ENCODE measurements at places on chromosomes 12 and 14. TPM values are rescaled to one million over a fixed set of nuclear protein-coding genes. Genes with fewer than 3 reads are reported as not detected.

The RNASE1 gene
- total RNA-seq: not detected

The DAO gene
- total RNA-seq: not detected

DNA sequence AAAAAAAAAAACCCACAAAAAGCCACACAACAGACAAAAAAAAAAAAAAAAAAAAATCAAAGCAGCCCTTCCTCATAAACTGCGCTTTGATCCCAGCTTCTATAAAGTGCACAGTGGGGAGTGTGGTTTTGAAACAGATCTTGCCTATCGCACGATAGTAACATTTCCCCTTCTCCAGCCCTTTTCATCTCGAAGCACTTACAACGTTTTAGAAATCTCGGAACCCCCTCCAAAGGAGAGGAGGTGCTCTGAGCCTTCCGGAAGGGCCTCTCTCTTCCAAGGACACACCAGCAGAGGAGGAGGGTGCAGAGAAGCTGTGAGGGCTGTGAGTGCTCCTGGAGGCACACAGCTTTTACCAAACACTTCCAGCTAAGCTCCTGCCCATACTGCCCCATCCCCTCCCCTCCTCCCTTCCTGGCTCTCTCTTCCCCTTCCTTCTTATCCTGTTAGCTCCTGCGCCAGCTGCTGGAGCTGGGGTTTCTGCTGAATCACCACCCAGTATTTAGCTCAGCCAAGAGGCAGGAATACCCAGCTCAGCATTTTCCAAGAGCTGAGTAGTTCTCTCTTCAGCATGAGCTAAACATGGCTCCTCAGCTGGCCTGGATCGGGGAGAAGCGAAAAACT is 28.4 kb downstream of the SLC7A8 start:
- H3K4me1 ChIP-seq: no peaks in the 10 kb centered on the region
- no peak overlapping the region for H3K27ac ChIP-seq
- H3K4me3 ChIP-seq: no peak overlapping the region
- no peak for DNase-seq

The PPFIA2 gene
- total RNA-seq: not detected

GRCh38 chr12:112879191-112879705 is 27.5 kb upstream of the OAS1 start:
- no peak overlapping the region for H3K4me3 ChIP-seq
- H3K27ac ChIP-seq: no peak overlapping the region
- H3K4me1 ChIP-seq: no peaks in the 10 kb centered on the region
- DNase-seq: no peak
- peaks cover 55% of the 10 kb centered on the region for H3K27me3 ChIP-seq

The ADAMTS20 gene
- total RNA-seq: not detected

The WIF1 gene
- total RNA-seq: not detected

- H3K27ac ChIP-seq: no peak overlapping the region
- DNase-seq: no peak
- no peaks in the 10 kb centered on the region for H3K4me1 ChIP-seq
- H3K27me3 ChIP-seq: no peaks in the 10 kb centered on the region
- H3K4me3 ChIP-seq: no peak overlapping the region
Measured at GRCh38 chr12:112219195-112219594, 93.8 kb downstream of the TRAFD1 start.

GRCh38 chr12:88308825-88309224 is 166.7 kb downstream of the TMTC3 start:
- no peak for DNase-seq
- H3K27ac ChIP-seq: no peak overlapping the region
- peaks cover 4% of the 10 kb centered on the region for H3K36me3 ChIP-seq
- H3K4me1 ChIP-seq: peaks cover 11% of the 10 kb centered on the region
- H3K27me3 ChIP-seq: no peaks in the 10 kb centered on the region
- H3K4me3 ChIP-seq: no peak overlapping the region

- H3K27ac ChIP-seq: no peak overlapping the region
- no peak for DNase-seq
- H3K4me3 ChIP-seq: no peak overlapping the region
- H3K36me3 ChIP-seq: no peaks in the 10 kb centered on the region
- no peaks in the 10 kb centered on the region for H3K27me3 ChIP-seq
Measured at GRCh38 chr14:29999013-29999539, 71.4 kb upstream of the PRKD1 start.

- no peak overlapping the region for H3K27ac ChIP-seq
- no peaks in the 10 kb centered on the region for H3K4me1 ChIP-seq
- DNase-seq: no peak
- H3K27me3 ChIP-seq: no peaks in the 10 kb centered on the region
- no peaks in the 10 kb centered on the region for H3K36me3 ChIP-seq
- no peak overlapping the region for H3K4me3 ChIP-seq
Measured at GRCh38 chr12:70120970-70121369, 122.3 kb upstream of the CNOT2 start.

The ISM2 gene
- total RNA-seq: not detected

The LHX5 gene
- total RNA-seq: not detected

DNA sequence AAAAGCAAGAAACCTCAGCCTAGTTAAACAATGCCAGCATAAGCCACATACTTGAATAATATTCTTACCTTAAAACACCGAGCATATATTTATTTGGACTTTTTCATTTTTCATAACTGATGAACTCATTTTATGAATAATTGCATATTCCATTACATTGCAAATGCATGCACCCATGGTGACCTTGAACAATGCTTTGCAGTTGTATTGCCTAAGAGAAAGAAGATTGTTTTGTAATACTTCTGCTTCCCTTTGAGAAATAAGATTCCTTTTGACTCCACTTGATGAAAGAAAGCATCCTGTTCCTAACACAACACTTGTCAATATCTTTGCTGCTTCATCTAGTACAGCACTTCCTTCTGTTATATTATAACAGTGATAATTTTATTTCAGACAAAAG is 1182.2 kb downstream of the FLRT2 start:
- no peaks in the 10 kb centered on the region for H3K4me1 ChIP-seq
- H3K4me3 ChIP-seq: no peak overlapping the region

- no peaks in the 10 kb centered on the region for H3K27me3 ChIP-seq
- DNase-seq: no peak
- H3K4me3 ChIP-seq: no peak overlapping the region
- H3K4me1 ChIP-seq: peaks cover 60% of the 10 kb centered on the region
Measured at GRCh38 chr14:100056964-100057795, 8.0 kb upstream of the EVL start.

DNA sequence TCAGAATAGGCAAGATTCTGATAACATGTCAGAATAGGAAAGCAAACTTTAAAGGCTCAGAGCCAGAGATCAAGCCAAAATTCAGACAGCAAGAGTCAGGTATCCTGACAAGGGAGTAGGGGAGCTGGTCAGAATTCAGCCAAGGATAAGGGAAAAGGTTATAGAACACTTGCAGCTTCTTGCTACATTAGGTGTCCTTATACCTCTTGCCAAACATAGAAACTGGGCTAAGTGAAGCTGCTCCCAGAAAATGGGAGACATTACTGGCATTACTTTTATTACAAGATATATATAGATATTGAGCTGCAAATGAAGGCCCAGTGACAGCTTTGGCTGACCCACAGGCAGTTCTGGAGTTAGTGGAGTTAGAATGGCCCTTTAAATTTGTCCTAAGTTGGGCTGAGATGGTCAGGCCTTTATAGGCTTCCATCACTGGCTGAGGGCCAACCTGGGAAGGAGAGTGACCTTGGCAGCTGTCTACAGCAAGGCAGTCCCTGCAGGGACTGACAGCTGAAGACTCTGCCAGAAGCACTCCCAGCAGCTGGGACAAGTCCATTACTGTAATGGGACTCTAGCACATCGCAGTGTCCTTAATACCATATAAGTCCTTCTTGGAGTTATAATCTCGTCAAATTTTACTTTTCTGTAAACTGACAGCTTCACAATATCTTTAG is 83.0 kb downstream of the LRRC9 start:
- H3K27me3 ChIP-seq: peaks cover 11% of the 10 kb centered on the region
- H3K27ac ChIP-seq: no peak overlapping the region
- DNase-seq: no peak
- no peaks in the 10 kb centered on the region for H3K4me1 ChIP-seq

- H3K27me3 ChIP-seq: peaks cover 33% of the 10 kb centered on the region
- H3K4me1 ChIP-seq: no peaks in the 10 kb centered on the region
- no peak for DNase-seq
- no peak overlapping the region for H3K27ac ChIP-seq
Measured at GRCh38 chr14:24837280-24838046, 203.5 kb upstream of the GZMB start.

DNA sequence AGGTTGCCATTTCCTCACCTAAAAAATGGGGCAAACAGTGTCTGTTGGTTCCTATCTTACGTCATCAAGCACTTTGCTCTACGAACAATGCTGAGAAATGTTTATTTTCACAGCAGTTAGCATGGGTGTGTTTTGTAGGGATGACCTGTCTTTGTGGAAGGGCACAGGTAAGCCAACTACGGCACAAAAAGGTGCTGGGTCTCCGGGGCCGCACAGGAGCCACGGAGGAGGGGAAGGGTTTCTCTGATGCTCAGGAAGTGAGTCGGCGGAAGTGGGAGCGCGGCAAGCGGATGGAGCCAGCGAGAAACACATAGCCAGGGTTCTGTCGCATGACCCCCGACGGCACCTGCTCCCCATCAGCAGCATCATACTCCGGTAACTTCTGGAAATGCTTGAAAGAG is 65.6 kb upstream of the TCL1B start:
- DNase-seq: no peak
- no peak overlapping the region for H3K27ac ChIP-seq
- H3K4me3 ChIP-seq: peak overlapping the region; percentile 2
- H3K36me3 ChIP-seq: no peaks in the 10 kb centered on the region
- no peaks in the 10 kb centered on the region for H3K4me1 ChIP-seq

The SLCO1B1 gene
- not detected for total RNA-seq

The PMEL gene
- total RNA-seq: 0.37 TPM

DNA sequence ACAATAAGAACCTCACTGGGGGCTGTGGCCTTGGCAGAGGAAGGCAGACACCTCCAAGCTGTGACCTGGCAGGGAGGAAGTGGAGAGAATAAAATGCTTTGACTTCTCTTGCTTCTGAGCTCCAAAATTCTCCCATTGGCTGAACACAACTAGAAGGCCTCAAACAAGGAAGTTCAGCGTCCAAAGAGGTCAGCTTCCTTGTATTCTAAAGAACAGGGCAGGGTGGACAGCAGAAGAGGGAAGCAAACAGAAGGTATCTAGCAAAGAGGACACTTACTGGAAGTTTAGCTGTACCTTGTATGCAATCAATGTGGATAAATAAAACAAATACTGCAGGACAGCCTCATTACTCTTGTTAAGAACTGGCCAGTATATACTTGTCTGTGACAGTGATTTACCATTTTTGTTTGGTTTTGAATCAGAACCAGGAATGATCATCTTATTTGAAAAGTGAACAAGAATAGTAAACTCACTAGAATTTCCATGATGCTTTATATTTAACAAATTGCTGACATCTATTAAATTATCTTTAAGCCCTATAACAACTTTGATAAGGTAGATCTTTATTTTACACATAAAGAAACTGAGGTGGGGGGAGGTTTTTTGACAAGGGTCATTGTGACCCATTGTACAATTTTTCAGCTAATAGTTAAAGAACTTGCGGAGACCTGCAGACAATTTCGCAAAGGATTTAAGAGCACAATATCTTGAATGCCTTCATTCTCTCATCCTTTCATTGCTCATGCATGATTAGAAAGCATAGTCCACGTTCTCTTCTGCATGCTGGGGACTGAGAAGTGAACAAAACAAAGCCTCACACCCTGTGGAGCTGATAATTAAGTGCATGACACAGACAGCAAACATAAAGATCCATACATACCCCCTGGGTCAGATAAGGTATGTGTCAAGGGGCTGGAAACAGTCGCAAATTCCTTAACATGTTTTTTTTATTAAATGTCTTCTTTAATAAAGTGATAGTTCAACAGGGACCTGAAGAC is 1448.0 kb downstream of the AACS start:
- no peaks in the 10 kb centered on the region for H3K27me3 ChIP-seq
- DNase-seq: no peak
- H3K36me3 ChIP-seq: no peaks in the 10 kb centered on the region

GRCh38 chr12:80892597-80893445 is 44.9 kb downstream of the LIN7A start:
- no peak overlapping the region for H3K4me3 ChIP-seq
- no peak overlapping the region for H3K27ac ChIP-seq
- H3K4me1 ChIP-seq: no peaks in the 10 kb centered on the region
- no peak for DNase-seq

The SLC7A7 gene
- 0.58 TPM for total RNA-seq

The TEX52 gene
- 0.67 TPM for total RNA-seq

The GPR84 gene
- total RNA-seq: 0.59 TPM

- no peaks in the 10 kb centered on the region for H3K27me3 ChIP-seq
- H3K4me3 ChIP-seq: no peak overlapping the region
- no peaks in the 10 kb centered on the region for H3K36me3 ChIP-seq
- H3K4me1 ChIP-seq: no peaks in the 10 kb centered on the region
- H3K27ac ChIP-seq: no peak overlapping the region
- DNase-seq: no peak
Measured at GRCh38 chr14:55477680-55478079, 37.3 kb upstream of the TBPL2 start.

DNA sequence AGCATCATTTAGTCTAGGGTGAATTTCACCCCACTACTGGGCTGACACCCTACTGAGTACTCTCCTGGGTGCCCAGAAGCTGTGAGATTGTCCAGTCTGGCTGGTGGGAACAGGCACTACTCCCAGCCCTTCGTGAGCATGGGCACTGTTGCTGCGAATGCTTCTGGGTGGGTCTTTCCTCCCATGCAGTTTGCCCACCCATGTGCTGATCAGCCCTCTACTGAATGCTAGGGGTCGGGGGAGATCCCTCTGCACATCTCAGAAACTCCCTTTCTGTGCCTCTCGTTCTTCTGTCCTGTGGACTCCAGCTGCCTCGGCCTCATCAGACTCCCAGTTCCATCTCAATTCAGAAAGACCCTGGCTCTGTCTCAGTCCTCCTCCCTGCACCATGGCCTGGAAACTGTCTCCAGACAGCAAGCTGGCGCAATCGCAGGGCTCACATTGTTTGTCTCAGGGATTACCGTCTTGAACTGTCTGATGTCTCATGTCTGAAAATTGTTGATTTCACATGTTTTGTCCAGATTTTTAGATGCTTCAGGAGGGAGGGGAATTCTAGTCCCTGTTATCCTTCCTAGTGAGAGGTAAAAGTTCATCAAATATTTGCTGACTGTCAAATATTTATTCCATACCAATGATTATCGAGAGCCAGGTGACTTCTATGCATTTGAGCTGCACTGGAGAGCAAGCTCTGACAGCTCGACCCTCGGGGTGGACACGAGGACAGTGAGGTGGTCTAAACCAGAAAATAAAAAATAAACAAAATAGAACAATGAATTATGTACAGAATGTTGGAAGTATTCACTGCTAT is 316.6 kb upstream of the RTL1 start:
- H3K4me3 ChIP-seq: no peak overlapping the region
- peaks cover 2% of the 10 kb centered on the region for H3K27me3 ChIP-seq
- H3K36me3 ChIP-seq: no peaks in the 10 kb centered on the region
- H3K4me1 ChIP-seq: no peaks in the 10 kb centered on the region
- no peak overlapping the region for H3K27ac ChIP-seq

DNA sequence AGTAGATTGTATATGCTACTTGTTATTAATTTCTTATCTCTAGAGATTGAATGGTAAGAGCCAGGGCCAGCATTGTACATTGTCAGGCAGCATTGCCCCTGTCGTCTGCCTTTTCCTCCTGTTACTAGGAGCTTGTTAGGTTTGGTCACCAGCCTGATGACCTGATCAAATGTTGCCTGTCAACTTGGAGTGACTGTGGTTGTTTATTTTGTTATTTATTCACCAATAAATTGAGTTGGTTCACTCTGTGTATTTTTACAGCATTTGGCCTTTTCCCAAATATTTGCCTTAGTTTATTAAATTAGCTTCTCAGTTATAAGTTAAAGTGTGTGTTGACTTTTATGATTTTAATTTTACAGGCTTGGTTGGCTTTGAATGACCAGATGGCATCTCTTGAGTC is 88.4 kb downstream of the PRKCH start:
- H3K27me3 ChIP-seq: no peaks in the 10 kb centered on the region
- H3K4me1 ChIP-seq: peaks cover 59% of the 10 kb centered on the region
- no peak for DNase-seq
- no peak overlapping the region for H3K27ac ChIP-seq

The CFAP54 gene
- total RNA-seq: 0.33 TPM
